ENCODE measurements at places on chromosomes 16 and 17. TPM values are rescaled to one million over a fixed set of nuclear protein-coding genes. Genes with fewer than 3 reads are reported as not detected.

- peak; percentile 73 for DNase-seq
Observed at GRCh38 chr17:81241648-81242420, 2.7 kb downstream of the NDUFAF8 start.

GRCh38 chr17:32849879-32850278 is 27.0 kb downstream of the MYO1D start:
- no peak for DNase-seq

GRCh38 chr17:60333628-60334031 is 58.3 kb downstream of the USP32 start:
- DNase-seq = no peak

PGAP6 gene
- total RNA-seq = 34.2 TPM

DNA sequence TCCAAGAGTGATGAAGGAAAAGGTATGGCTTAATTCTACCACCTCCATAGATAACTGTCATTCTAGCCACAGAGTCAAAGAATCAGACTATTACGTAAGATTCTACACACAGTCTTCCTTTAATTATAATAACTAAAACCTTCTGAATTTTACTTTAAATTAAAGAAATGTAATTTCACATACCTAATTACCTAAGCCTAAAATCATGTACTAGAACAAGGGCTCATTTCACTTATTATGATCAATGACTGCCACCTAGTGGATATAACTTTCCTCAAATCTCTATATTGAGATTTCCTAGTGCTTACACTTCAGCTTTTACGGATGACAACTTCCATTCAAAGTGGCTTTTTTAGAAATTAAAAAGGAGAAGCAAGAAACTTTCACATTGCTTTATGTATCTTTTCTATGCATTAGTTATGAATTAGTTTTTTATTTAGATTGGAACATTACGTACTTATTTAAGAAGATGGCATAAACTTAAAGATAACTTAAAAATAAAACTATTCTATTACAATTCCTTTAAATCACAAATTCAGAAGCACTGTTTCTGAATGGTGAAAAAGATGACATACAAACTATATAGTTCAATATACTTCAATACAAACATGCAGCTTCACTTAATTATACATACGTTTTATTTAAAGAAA is 18.2 kb upstream of the ABCA10 start:
- no peak for DNase-seq

DNA sequence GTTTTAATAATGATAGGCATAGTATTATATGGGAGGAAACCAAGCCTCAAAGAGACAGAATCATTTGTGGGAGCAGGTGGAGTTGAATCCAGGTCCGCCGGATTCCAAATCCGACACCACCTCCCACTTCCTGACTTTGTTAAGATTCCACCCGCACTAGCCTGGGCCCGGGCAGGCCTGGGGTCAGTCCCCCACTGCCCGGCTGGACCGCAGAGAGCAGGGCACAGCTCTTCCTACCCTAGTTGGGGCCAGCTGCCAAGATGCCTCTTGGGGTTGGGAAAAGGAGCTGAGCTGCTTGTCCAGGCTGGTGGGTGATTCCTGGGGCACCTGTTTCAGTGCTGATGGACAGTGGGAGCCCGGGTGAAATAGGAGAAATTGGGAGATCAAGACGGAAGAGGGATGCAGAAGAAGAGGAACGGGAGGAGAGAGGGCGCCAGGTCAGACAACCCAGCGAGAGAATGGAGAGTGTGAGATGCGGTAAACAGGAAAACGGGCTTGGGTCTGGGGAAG is 53.9 kb downstream of the OR1D5 start:
- DNase-seq = no peak

RHBDF2 gene
- total RNA-seq = 17.7 TPM
